Frontal cortex (tissue), 4 donors: ENCODE measurements at places on chromosomes 12 and 14.

DNA sequence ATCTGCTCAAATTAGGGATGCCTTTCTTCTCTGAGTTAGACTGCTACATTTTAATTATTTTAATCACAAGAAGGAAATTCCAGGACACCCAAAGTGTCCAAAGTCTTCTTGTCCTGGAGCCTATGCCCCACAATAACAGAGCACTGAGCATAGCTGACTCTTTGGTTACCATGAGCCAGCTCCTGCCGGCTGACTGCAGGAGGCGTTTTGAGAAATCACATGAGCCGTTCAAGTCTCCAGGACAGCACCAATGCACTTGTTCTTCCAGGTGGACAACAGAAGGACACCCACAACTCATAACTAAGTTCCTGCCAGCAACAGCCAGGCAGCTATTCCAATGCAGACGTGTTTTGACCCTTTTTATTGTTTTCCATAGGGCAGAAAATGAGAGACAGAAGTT is 46.0 kb upstream of the SRSF5 start:
- DNase-seq, result no peak

DNA sequence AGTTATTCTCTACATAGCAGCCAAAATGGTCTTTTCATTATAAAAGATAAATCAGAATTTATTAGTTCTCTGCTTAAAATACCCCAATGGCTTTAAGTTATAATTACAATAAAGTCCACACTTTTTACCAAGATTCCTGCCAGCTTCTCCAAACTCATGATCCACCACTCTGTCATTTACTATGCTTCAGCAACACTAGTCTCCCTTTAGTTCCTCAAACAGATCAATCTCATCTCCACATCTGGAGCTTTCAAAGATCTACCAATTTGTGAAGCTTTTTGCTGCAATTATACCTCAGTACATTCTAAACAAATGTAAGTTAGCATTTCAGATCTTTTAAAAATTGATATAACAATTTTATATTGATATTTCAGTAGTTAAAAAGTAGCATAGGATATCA is 24.9 kb downstream of the CATSPERB start:
- no peak for DNase-seq

DNA sequence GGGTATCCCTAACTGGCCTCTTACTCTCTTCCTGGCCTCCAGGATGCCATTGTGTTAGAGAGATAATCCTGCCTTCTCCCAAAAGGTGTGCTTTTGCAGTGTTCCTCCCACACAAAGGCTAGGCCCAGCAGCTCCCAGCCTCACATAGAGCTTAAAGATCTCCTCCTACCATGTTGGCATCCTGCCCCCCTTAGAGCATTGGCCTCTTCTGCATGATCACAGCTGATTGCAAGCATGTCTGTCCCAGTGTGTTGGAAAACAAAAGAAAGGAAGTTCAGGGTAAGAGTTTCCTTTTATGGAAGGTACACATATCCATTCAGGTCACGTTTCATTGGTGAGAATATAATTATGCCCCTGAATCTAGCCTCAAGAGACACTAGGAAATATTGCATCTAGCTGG is 405.4 kb downstream of the TMTC2 start:
- no peak for DNase-seq

DNA sequence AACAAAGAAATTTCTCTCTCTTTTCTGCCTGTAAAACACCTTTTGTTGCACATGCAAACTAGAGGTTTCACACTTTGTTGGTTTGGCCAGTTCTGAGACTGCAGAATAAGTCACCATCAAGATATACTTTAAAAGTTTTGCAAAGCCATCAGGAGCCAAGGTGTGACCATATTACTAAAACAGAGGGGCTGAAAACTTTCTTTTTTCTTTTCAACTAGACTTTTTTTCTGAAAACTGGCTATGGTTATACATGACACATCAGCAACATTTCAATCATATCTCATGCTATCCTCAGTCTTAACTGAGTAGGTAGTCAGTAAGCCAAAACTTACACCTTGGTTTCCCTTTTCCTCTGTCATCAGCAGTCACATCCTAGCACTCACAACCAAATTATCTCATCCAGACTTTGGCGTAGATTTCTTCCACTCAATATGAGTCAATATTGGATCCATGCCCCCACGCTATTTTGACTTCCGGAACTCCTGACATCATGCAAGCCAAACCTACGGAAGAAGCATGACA is 4.1 kb upstream of the IFNG start:
- DNase-seq, result no peak

DNA sequence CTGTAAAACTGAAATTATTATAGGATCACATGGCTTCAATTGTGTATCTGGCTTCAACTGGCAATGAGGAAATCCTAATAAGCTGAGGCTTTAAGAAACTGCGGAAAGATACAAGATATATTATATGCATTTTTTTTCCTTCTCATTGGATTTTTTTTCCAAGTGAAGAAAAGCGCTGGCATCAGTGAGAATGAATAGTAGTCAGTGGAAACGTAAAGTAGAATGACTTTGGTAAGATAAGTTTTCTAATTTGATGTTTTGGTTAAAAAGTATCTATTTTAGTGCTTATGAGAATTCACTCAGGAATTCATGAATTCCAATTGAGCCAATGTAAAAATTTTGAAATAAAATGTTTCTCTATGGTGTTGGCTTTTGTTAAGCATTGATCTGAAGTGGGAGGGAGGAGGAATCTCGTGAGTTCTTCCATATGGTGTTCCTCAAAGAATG is 173.5 kb upstream of the FRMD6 start:
- DNase-seq, result no peak

GRCh38 chr12:28014196-28014595 is 41.7 kb upstream of the PTHLH start:
- no peak for DNase-seq

DNA sequence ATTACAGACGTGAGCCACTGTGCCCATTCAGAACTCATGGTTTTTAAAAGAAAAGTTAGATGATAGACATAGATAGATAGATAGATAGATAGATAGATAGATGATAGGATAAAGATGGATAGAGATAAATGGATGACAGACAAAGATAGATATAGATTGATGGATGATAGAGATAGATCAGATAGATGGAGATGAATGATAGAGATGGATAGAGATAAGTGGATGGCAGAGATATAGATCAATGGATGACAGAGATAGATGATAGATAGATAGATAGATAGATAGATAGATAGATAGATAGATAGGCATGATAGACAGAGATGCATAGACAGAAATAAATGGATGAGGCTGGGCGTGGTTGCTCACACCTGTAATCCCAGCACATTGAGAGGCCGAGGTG is 13.7 kb upstream of the SLC25A3 start:
- no peak for DNase-seq

- DNase-seq, result no peak
Observed at GRCh38 chr12:124764451-124764850, 99.2 kb downstream of the SCARB1 start.

- DNase-seq, result no peak
Observed at GRCh38 chr12:129496226-129496625, 407.6 kb downstream of the TMEM132D start.

- no peak for DNase-seq
Observed at GRCh38 chr12:45415393-45415817, 199.5 kb downstream of the ANO6 start.

DNA sequence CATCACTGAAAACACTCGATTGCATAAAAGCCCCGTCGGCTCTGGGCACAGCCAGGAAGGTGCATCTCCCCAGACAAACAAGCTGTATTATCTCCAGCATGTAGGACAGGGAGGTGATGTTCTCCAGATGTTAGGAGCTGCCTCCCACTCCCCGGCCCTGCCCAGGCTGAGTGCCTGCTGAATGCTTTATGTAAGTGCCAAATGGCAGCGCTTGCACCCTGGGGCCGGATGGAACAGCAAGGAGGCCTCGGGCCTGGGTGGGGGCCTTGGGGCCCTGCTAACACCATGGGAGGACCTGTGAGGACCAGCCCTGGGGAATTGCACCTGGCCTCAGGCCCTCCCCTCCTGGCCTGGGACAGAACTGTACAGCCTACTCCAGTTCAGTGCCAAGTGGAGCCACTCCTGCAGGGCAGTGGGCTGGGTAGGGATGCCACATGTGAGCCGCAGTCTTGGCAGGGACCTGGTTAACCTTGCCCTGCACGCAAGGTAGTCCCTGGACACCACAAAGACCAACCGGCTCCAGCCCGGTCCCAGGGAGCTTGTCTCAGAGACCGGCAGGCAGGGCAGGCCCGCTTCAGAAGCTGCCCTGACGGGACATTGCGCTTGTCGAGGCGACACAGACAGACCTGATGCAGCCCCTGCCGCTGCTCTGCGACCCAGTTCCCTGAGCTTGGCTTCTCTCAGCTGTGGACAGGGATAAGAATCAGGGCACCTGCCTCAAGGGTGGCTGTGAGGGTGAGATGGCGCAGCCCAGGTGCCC is 35.3 kb upstream of the PPP1R13B start:
- DNase-seq, result no peak

GRCh38 chr14:91371011-91371989 is 46.3 kb downstream of the CCDC88C start:
- DNase-seq, result no peak
